AG04449 (cell line): ENCODE measurements at places on chromosomes 1 and 21.

DNA sequence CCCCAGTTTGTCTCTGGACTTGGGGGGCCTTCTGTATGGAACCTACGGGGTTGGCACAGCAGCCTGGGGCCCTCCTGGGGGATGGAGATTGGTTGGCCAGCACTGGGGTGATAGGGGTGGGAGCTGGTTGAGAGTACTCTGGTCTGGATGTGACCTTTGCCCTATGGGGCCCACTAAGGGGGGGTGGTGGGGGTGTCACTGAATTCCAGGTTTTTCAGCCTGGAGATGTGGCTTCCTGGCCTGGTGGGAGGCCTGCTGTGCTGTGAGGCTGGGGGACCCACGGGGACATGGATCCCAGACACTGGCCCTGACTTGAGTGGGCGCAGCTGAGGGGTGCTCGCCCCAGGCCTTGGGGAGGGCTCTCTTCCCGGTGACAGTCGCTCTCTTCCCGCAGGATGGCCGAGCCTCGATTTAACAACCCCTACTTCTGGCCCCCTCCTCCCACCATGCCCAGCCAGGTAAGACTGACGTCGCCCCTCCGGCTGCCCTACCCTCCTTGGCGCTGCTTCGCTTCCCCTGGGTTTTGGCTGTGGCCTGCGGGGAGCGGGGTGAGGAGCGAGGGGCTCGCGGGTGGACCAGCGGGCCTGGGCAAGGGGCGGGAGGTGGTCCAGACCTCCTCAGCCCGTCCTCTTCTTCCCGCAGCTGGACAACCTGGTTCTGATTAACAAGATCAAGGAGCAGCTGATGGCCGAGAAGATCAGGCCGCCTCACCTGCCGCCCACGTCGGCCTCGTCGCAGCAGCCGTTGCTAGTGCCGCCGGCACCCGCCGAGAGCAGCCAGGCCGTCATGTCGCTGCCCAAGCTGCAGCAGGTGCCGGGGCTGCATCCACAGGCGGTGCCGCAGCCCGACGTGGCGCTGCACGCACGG is 19.6 kb downstream of the ZNF362 start:
- no peak for DNase-seq

- DNase-seq = no peak
These were observed 1.8 kb upstream of the OMA1 start for GRCh38 chr1:58548371-58548770.

- no peak for DNase-seq
These were observed 2.8 kb upstream of the TTC22 start for GRCh38 chr1:54803761-54804470.

GRCh38 chr1:89576013-89576412 is 51.4 kb downstream of the LRRC8B start:
- no peak for DNase-seq

GRCh38 chr21:38277501-38278131 is 20.8 kb downstream of the KCNJ15 start:
- peak; percentile 96 for DNase-seq

DNA sequence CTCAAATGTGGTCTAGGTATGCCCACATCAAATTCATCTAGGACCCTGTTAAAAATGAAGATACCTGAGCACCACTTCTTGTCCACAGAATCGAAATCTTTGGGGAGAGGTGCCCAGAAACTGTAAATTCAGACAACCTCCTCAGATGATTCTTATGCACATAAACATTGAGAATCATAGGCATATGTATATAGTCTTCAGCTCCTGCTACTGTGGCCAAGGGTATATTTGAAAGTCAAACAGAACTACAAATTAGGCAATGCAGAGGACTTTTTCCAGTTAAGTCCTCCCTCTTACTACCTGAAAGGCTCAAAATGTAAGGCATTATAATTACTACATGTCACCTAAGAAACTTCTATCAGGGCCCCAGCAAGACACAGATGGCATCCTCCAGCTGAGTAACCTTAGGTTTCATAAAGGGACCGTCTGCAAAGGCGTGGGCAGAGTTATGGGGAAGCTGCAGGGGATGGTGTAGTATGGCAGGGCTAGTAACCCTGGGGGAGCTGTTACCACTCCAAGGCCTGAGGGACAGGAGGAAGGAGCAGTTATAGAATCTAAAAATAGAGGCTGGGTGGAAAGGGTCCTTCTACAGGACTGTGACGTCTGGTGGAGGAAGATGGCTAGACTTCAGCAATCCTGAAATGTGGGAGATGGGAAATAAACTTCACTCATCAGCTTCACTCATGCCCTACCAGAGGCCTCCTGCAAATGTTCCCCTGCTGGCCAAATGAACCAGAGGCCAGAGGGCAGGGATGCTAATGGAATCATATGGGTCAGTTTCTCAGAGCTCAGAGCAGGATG is 46.3 kb downstream of the DAB1 start:
- no peak for DNase-seq

GRCh38 chr1:17565461-17566252 is 26.2 kb downstream of the ARHGEF10L start:
- no peak for DNase-seq

DNA sequence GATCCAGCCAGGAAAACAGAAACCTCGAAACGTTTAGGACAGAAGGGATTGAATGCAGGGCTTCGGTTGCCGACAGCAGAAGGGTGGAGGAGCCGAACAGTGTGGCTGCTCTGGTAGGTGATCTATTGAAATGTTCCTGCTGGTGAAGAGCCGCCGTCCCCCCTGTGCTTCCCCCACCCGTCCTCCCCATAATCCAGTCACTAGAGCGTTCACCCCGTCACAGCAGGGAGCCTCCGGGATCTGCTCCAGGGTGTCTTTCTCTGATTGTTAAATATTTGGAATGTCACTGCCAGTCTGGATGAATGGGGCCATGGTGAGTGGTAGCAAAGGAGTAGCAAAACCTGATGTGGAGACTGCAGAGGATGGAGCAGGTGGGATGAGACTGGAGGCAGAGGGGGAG is 255.1 kb upstream of the CSF3R start:
- DNase-seq = no peak

DNA sequence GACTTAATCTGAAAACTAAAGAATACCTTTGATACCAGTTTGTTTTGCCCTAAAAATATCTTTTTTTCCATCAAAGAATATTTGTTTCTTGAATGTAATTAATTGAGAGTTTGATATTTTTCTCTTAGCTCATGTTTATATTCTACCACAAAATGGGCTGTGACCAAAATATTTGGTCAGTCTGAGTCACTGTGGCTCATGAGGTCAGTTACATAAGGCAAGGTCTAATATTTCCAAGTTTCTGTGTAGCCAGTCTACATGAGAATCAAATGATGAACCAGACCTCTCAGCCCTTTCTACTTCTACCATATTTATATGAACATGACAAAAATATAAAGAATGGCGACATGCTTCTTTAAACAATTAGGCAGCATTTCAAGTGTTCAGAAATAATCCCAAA is 83.0 kb upstream of the IVNS1ABP start:
- DNase-seq = peak; percentile 36

GRCh38 chr1:93692983-93693591 is 11.4 kb upstream of the BCAR3 start:
- no peak for DNase-seq

- DNase-seq = no peak
These were observed 350.3 kb downstream of the RWDD3 start for GRCh38 chr1:95584315-95584714.

- DNase-seq = no peak
These were observed 13.4 kb downstream of the RPL11 start for GRCh38 chr1:23704834-23705495.

DNA sequence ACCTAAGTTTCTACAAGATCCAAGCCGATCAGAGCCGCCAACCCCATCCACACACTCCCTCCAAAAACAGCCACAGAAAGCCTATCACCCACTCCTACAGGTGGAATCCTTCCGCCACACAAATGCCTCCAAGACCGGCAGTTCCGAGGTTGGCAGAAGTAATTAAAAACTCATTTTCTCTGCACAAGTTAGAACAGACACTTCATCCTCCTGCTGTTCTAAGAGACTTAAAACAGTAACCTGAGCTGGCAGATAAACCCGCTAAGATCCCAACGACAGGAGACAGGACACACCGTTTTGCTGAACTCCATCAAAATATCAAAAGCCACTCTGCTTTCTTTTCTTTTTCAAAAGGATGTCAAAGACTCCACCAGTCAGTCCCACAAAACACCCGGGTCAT is 2.8 kb downstream of the SSBP3 start:
- no peak for DNase-seq

- no peak for DNase-seq
These were observed 1193.9 kb downstream of the PLA2G4A start for GRCh38 chr1:188022661-188023060.

- DNase-seq = no peak
These were observed 110.9 kb downstream of the KCNN3 start for GRCh38 chr1:154759196-154759595.

GRCh38 chr1:30085811-30086770 is 637.3 kb downstream of the MATN1 start:
- no peak for DNase-seq

GRCh38 chr1:100353071-100353801 is 930 bp downstream of the CDC14A start:
- DNase-seq = no peak

DNA sequence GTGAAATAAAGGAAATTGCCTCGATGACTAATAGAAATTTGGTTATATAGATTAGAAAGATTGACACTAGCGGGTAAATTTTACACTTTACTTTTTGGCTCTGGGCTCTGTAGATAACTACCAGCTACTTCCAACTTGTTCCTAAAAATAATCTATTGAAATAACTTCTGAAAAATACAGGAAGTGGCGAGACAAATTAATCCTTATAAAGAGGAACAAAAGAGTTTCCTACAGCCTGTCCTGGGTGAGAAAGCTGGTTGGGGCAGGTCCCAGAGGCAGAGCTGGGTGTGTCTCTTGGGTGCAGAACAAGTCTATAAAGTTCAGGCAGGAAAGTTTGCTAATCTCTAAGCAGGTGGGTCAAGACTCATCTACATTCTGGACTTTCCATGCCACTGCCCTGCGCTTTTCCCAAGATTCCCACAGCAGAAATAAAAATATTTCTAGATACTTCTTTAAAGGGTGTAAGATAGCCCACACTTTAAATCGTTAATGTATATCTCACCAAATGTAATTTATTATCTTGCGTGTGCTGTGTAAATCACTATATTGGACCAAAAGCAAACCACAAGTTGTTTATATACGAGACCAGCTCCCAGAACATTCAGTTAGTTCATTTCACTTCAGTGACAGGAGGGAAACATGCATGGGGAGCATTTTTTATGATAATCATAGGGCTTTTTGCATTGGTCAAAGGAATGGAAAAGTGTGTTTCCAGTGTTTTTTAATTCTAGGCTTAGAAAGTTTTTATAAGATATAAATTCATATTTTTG is 70.1 kb upstream of the NRIP1 start:
- no peak for DNase-seq

GRCh38 chr1:198298640-198299039 is 141.8 kb downstream of the NEK7 start:
- no peak for DNase-seq

- no peak for DNase-seq
These were observed 47.0 kb downstream of the ACTL8 start for GRCh38 chr1:17802164-17802563.

GRCh38 chr1:58785442-58786058 is 1.7 kb upstream of the JUN start:
- no peak for DNase-seq

DNA sequence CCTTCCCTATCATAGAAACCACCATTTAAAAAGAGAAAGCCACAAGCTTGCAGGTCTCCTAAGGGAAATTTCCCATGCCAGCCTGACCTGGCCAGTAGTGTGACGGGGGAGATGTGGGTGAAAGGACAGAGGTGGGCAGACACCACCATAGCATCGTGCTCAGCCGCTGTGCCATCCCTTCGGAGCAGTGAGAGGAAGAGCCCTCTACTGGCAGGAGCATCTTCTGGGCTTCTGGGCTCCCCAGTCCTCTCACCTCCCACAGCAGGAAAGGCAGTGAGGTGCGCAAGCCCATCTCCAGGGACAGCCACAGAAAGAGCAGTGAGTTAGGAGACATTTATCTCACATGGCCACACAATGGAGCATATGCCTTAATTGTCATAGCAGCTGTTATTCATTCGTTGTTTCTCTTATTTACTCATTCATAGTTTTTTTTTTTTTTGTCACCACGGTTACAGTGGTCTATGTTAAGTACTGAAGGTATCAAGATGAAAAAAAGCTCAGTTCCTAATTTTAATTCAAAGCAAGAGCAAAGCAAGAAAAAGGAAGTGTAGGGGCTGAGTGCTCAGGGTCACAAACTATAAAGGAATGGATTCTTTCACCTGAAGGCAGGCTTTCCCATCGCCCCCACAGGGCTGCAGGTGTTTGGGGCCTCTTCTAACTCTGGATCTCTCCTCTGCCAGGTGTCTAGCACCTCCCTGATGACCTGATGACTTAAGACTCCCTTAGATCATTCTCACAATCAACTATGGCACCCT is 48.8 kb upstream of the CAMK1G start:
- DNase-seq = no peak

- no peak for DNase-seq
These were observed 98.9 kb downstream of the DHRS3 start for GRCh38 chr1:12518931-12519692.

GRCh38 chr1:216812966-216813365 is 89.7 kb upstream of the ESRRG start:
- DNase-seq = no peak
